ENCODE measurements at places on chromosomes 11 and 22.

GRCh38 chr22:49419661-49420060 is 408.0 kb downstream of the BRD1 start:
- no peak for DNase-seq

DNA sequence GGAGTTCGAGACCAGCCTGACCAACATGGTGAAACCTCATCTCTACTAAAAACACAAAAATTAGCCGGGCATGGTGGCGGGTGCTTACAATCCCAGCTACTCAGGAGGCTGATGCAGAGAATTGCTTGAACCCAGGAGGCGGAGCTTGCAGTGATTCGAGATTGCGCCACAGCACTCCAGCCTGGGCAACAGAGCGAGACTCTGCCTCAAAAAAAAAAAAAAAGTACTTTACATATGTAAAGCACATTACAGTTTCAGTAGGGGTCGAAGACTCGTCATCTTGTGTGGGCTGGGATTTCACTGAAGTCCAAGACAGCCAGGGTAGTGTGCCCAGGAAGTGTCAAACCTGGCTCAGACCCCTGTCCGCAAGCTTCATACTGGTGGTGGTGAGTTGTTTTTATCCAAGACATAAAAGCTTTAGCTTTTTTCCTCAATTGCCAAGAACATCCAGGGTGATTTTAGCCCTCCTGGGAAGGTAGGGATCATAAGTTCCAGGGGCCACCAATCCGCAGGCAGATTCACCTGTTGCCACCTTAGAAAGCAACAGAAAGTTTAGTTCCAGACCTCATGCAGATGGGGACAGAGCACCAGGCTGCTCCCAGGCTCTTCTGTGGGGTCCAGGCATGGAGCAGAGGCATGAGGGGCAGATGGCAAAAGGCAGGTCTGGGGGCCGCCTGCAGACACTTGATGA is 21.6 kb upstream of the ADORA2A start:
- DNase-seq, result no peak

DNA sequence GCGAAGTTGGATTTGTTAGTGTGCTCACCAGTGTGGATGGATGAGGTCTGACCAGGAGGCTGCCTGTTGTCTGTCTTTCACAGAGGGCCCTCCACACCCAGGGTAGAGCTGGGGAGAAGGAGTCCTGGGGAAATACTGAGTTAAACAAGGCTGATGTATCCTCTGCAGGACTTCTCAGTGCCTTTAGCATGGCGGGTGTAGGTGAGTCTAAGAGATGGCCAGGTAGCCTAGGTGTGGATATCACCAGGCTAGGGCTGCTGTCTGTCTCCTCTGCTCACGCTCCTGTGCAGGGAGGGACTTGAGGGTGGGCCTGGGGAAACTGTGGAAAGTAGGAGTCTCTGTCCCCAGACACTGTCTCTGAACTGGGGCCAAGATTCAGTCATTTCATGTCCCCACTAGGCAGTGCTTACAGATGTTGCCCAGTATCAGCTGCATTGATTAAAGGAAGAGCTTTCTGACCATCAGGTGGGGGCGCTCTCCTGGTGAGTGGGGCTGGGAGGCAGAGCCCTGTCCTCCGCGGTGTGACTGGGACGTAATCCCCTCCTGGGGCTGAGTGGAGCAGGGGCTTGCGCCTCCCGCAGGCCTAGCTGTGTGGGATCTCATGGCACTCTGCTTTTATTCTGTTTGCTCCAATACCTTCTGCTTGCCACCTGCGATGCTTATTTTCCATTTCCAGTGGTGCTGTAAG is 35.5 kb upstream of the CCDC188 start:
- no peak for DNase-seq

DNA sequence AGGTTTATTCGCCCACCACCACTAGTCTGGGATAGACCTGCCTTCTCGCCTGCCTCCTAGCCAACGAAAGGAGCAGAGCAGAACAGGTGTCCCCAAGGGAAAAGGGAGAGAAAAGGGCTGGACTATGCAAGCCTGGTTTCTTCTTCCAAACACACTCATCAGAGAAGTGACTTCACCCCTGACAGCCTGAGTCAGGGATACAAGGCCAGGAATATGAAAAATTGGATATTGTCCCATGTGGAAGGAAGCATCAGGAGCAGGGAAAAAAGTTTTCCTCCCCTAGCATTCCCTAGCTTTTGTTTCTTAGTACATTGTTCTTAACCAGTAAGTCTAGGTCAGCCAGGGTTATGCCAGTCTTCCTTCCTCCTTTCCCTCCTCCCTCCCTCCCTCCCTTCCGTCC is 56.9 kb upstream of the TNRC6B start:
- DNase-seq, result no peak

DNA sequence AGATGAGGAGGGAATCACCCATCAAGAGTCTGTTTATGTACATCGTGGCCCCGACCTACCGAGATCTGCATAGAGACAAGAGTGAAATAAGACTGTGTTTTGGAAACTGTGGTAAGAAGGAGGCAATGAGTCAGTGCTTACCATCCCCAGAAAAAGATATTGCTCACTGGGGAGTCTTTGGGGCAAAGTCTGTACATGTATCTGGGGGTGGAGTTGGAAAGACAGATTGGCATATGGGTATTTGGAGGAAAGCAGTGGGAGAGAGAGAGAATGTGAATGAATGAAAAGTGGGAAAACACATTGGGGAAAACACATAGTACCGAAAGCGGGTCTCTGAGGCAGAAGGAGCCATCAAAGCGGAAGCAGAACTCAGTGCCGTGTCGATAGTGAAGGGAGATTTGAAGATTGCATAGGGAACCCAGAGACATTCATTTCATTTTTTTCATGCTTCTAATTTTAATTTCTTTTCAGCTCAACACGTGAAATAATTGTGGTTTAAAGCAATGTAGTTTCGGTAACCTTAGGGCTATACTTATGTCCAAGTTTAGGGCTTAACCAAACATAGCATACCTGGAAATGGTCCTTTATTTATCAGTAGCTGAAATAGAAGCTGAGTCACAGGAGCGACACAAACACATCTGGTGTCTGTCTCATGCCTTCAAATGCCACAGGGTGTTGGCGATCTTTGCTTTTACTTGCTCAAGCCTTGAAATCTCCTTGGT is 98.6 kb upstream of the CD44 start:
- DNase-seq, result peak; percentile 37

GRCh38 chr22:19645391-19645790 is 68.9 kb upstream of the SEPTIN5 start:
- DNase-seq, result no peak

GRCh38 chr11:79212741-79213190 is 228.1 kb downstream of the TENM4 start:
- DNase-seq, result no peak

GRCh38 chr22:26430600-26430999 is 1.5 kb downstream of the ASPHD2 start:
- no peak for DNase-seq

DNA sequence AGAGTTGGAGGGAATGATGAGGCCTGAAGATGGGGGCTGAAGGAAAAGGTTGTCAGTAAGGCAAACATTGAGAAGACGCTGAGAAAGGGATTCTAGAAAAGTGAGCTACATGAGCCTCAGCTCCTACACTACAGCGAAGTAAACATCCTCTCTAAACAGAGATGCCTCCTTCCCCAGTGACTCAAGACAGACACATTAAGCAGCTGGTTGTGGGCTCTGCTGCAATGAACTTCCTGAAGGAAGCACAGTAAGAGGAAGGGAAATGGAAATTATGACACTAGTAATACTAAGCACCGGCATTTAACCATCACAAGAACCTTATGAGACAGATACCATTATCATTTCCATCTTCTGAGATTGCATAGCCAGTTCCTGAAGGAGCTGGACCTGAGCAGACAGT is 190.5 kb downstream of the C11orf87 start:
- DNase-seq, result no peak

GRCh38 chr11:116035977-116036376 is 531.8 kb upstream of the CADM1 start:
- no peak for DNase-seq

- no peak for DNase-seq
Measured at GRCh38 chr11:102589047-102589459, 36.1 kb downstream of the MMP20 start.

- DNase-seq, result no peak
Measured at GRCh38 chr22:35804421-35804820, 86.7 kb downstream of the APOL5 start.

GRCh38 chr22:43277987-43278601 is 65.1 kb downstream of the SCUBE1 start:
- DNase-seq, result no peak

GRCh38 chr11:124094731-124095130 is 20.5 kb upstream of the VWA5A start:
- no peak for DNase-seq

- DNase-seq, result no peak
Measured at GRCh38 chr22:31122532-31123291, at the start of gene INPP5J. Gene INPP5J (plus strand): TSS chr22:31122966. CDS start chr22:31123015, 49 bp downstream.

DNA sequence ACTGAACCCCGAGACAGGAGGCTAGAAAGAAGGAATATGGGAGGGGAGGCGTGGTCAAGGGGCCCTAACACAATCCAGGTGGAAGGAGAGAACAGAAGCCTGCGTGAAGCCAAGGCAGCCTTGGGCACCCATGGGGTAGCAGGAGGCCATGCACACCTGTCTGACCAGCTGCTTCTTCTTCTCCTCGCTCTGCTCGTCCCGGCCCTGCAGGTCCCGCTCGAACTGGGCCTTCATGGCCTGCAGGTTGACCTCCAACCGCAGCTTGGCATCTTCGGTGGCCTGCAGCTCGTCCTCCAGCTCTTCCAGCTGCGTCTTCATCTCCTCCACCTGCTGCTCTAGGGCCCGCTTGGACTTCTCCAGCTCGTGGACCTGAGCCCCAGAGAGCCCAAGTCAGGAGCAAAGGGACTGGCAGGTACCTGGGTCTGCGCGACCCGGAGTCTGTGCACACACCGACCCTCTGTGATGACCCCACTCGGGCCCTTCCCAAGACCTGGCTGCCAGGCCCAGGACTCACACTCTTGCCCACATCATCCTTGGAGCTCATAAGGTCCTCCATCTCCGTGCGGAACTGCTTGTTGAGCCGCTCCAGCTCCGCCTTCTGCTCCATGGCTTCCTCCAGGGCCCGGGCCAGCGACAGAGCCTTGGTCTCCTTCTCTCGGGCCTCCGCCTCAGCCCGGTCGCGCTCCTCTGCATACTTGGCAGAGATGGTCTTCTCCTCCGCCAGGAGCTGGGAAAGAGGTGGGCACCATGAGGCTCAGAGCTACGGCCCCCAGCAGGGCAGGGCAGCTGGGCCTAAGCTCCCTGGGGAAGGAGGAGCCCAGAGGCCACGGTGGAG is 35.9 kb downstream of the APOL1 start:
- DNase-seq, result no peak

- no peak for DNase-seq
Measured at GRCh38 chr11:22807391-22807790, 22.2 kb downstream of the SVIP start.
